Activated naive CD4-positive, alpha-beta T cell treated with anti-CD3 and anti-CD28 coated beads, Interleukin-2, amount 50 U/mL, for 16 hours (primary cell): ENCODE measurements at places on chromosomes 7 and 10.

DNA sequence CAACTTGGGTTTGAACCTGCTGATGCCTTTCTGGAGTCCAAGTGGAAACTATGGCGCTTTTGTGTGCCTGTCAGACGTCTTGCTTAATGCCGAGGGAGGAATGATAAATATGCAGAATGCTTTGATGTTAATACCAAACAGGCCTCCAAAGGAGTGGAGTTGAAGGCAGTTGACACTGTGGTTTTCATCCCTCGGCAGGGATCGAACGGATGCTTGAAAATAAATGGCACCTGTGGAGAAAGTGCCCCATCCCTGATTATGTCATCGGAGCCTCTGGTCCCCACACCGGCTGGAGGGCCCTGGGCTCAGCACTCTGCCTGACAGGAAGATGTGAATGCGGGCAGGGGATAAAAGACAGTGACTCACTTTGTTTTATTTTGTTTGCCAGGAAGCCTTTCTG lies 148.7 kb upstream of the GPR26 start:
- no peak for DNase-seq

- no peak for DNase-seq
Measured at GRCh38 chr10:101564490-101564991, 23.5 kb downstream of the POLL start.

DNA sequence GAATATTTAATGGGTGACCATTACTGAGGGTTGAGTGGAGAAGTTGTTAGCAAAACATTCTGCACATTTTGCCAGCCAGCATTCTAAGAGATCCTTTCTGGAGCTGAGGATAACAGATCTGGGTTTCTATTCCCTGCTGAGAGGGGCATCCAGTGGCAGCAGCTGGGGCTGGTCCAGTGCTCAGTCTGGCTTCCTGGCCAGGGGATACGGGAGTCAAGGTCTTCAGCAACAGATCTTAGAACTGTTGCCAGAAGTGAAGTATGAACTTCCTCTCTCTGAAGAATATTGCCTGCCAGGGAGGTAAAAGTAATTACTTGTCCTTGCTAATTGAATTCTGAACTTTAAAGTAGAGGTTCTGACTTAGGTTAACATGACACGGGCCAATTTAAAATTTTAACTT lies 568.4 kb downstream of the REEP3 start:
- DNase-seq = no peak

- DNase-seq = no peak
Measured at GRCh38 chr10:61125560-61126170, 181.7 kb upstream of the RHOBTB1 start.

DNA sequence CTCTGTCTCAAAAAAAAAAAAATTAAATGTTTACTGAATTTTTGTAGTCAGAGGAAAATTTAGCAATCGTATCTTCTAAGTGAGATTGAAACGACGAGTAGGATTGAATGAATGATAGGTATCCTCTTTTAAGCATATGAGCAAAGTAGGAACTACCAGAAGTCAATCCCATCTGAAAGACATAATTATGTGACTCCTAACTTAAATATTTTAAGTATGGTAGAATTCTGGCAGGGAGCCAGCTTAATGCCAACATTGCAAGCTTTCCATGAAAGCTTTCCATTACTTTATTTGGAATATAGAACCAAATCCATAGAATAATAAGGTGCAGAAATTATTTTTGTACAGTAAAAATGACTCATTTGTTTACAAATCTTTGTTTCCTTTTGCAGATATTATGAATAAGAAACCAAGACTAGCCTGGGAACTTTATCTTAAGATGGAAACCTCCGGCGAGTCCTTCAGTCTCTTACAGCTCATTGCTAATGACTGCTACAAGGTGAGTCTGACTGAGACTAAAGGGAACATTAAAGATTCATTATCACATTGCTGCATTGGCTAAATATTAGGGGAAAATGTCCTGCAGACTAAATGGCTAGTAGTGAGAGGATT lies 50.2 kb upstream of the UBN2 start:
- no peak for DNase-seq

- DNase-seq = no peak
Measured at GRCh38 chr7:84372712-84373111, 178.1 kb upstream of the SEMA3A start.

GRCh38 chr7:44372560-44373417 lies 47.4 kb upstream of the CAMK2B start:
- no peak for DNase-seq

GRCh38 chr7:22295402-22296264 lies 61.3 kb downstream of the RAPGEF5 start:
- no peak for DNase-seq

GRCh38 chr10:8794860-8795259 lies 740.4 kb downstream of the GATA3 start:
- no peak for DNase-seq

DNA sequence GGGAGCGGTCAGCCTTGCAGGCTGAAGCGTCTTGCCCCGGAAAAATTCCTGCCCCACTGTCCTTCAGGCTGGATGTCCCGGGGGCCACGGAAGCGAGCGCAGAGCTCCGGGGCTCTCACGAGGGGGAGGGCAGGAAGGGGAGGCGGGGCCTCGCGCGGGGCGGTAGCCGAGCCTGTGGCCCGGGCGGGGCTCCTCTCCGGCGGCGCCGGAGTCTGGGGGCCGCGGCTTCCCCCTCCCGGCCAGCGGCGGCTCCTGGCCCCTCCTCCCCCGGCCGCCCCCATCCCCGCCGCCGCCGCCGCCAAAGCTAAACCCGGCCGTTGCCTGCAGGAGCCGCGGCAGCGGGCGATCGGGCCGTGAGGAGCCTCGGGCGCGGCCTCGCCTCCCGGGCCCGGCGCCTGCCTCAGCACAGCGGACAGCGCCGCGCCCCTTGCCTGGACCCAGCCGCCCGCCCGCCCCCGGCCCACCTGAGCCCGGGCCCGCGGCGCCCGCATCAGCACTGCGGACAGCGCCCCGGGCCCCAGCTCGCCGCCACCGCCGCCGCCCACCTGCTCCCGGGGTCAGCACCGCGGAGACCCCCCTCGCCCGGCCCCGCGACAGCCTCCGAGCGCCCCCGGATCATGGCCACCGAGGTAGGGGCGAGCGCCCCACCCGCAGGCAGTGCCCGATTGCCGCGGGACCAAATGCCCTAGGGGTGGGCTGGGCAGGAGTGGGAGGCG lies at the start of gene GOLGA7B:
Gene GOLGA7B (plus strand): TSS at position 157 of the 716 bp plus-strand sequence. CDS start 461 bp downstream, at position 618.
- peak; percentile 69 for DNase-seq

DNA sequence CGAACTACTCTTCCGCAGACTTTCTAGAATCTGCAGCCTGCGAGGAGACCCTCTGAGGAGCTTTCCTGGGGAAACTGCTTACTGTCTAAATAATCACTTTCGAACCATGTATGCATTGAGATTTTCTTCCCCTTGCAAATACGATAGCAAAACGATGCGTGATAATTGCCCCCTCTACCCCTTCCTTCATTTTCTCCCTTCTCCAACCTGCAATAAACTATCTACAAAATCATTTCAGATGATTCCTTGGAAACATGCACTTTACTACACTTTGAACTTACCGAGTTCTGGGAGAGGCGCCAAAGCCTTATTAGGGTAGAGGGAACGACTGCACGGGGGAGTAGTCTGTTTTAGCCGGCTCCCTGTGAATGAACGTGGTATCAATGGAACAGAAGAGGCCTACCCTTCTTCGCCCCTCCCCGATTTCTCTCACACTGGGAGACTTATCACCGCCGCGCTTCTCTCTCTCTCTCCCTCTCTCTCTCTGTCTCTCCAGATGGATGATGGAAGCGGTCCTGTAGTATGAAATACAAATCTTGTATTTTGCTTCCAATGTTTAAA lies at the start of gene FGFBP3:
Gene FGFBP3 (minus strand): TSS at position 370 of the 561 bp plus-strand sequence. CDS start 517 bp downstream, outside the sequence.
- peak; percentile 36 for DNase-seq

DNA sequence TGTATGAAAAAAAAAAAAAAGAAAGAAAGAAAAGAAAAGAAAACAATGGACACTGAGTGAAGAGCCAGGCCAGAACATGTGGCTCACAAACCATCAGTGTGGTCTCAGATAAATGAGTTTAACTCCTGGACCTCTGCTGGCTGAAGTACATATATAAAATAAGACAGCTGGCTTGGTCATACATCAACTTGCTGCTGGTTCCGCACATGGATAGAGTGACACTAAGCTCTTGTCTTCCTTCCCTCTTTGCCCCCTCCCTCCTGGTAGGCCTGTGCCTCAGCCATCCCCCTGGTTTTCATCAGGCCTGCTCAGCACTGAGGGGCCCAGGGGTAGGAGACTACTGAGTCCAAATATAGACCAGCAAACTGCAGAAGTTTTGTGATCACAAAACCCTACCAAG lies 58.1 kb upstream of the DGKI start:
- no peak for DNase-seq

GRCh38 chr7:140696680-140697446 lies at the start of gene NDUFB2:
NDUFB2 (plus strand) TSS chr7:140696708; CDS start chr7:140696745, 37 bp downstream.
- peak; percentile 95 for DNase-seq

GRCh38 chr10:62264126-62264525 lies 4.5 kb downstream of the RTKN2 start:
- DNase-seq = no peak

DNA sequence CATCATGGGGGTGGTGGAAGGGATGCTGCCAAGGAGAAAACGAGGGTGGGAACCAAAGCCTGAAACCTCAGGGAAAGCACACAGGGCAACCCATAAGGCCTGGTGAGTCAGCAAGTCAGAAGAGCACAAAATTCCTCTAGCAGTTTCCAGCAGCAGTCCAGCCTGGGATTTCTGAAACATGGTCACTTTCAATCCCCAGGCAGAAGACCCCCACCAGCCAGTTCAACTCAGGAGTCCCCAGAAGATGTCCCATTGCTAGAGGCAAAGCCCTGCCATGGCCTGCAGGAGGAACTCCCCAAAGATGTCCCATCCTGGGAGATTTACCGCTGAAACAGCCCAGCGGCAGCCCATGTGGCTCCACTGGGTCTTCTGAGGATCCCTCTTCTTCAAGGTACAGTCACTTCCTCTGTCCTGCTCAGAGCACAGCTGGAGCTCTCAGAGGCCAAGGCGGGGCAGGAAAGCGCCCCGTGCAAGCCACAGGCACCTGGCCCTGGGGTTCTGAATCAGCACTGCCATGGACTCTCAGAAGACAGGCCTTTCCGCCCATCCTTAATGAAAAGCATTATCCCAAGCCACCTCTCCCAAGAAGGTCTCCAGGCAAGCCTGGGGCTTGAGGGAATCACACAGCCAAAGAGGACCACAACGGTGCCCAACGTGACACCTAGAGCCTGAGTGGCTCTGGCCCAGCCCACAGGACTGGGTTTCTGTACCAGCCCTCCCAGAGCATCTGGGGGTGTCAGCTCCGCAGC lies 196.9 kb downstream of the GRID1 start:
- DNase-seq = no peak

- no peak for DNase-seq
Measured at GRCh38 chr7:137342265-137342664, 1.3 kb downstream of the PTN start.

DNA sequence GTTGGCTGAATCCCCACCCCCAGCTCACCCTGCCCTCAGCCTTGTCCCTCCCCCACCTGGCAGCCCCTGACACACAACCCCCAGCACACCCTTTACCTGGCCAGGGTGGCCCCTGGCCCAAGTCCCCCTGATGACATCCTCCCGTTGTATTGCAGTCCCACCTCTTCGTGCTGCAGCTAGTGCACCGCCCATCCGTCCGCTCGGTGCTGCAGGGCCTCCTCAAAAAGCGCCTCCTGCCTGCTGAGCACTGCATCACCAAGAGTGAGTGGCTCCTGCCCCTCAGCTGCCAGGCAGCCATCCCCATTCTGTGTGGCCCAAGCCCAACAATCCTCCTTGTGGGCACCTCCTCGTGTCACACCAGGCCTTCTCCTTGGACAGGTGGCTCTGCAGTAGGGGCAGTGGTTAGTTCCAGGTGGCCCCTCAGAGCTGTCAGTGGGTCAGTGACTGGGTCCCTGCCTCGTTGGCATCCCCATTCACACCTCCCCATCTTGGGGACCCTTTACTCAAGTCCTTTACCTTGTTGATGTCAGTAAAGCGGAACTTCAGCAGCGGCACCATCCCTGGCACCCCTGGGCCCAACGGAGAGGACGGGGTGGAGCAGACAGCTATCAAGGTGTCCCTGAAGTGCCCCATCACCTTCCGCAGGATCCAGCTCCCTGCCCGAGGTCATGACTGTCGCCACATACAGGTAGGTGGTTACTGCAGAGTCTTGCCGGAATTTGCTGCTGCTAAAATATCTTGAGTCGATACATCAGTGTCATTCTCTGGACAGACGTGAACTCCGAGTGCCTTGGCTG lies 14.3 kb downstream of the ZMIZ2 start:
- no peak for DNase-seq

GRCh38 chr7:143434660-143435059 lies 8.6 kb upstream of the TAS2R60 start:
- DNase-seq = no peak

DNA sequence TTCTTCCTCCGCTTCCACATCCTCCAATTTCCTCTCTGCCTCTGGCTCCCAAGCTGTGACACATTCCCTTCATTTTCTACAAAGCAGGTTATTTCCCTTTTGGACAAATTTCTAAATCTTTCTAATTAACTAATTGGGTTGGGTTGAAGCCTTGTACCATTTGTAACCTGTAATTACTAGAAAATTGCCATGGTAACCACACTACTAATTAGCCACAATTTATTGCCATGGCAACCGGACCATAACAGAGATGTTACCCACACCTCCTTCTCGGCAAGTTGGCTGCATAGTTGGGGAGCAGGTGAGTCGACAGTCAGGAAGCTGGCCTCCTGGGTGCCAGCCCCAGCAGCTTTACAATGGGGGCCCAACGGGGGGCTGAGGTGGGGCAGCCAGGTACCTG lies 61.6 kb downstream of the GOLGA7B start:
- DNase-seq = no peak

- no peak for DNase-seq
Measured at GRCh38 chr7:54933643-54934042, 85.2 kb upstream of the EGFR start.

DNA sequence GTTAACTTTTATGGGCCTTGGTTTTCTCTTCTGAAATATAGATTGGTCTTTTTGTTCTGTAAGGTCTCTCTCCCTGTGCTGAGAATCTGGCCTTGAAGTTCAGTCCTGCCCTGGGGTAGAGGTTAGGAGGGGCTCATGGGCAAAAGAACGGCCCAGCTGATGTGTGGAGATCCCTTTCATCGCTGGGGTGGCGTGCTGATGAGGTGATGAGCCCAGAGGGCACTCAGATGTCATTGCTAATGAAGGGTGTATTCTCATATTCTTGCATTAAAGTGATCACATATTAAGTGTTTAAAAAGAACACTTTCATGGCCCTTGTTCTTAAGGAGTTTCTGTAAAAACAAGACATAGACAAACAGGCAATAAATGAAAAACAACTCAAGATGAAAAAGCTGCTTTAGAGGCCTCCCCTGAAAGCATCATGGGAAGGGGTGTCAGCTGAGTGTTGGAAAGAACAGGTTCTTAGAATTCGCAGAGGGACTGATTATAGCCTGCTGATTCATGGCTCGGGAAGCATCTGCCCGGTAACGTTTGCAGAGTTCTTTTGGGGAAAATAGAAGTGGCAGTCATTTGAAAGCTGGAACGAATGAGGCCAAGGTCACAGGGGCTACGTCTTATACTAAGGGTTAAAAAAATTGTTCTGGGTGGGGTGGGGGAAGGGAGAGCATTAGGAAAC lies 72.5 kb upstream of the GPR158 start:
- no peak for DNase-seq

DNA sequence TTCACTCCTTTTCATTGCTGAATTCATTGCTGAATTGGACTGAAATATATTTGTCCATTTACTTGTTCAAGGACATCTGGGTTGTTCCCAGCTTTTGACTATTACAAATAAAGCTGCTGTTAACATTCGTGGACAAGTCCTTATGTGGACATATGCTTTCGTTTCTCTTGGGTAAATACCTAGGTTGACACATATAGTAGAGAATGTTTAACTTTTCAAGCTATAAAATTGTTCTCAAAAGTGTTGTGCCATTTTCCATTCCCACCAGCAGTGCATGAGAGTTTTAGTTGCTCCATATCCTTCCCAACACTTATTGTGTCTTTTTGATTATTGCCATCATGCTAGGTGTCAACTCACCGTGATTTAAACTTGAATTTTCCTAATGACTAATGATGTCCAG lies 17.5 kb upstream of the CPVL start:
- no peak for DNase-seq
